Heart right ventricle (tissue), 16 donors: ENCODE measurements at places on chromosomes 7 and 10. TPM values are rescaled to one million over a fixed set of nuclear protein-coding genes. Genes with fewer than 3 reads are reported as not detected.
A peak's percentile ranks its signal among the peaks of the same experiment; 100 is the strongest.

GRCh38 chr10:13525663-13526062 is 3.2 kb downstream of the BEND7 start:
- DNase-seq, result no peak

DNA sequence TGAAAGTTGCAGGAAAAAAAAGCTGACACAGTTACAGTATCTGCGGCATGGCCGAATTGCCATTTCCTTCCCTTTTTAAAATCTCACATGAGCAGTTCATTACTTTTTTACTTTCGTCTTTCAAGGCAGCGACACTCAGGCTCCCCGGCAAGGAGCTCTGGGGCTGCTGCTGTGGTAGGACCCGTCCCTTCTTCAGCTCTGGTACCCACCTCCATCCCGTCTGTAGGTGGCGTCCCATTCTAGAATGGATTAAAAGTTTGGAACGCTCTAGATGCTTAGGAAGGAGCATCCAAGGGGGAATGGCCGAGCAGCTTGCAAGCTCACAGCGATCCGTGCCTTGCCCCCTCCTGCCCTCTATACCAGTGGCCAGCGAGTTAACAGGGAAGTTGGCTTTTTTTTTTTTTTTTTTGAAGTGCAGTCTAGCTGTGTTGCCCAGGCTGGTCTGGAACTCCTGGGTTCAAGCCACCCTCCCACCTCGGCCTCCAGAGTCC is 22.8 kb upstream of the TTYH3 start:
- DNase-seq, result no peak

DNA sequence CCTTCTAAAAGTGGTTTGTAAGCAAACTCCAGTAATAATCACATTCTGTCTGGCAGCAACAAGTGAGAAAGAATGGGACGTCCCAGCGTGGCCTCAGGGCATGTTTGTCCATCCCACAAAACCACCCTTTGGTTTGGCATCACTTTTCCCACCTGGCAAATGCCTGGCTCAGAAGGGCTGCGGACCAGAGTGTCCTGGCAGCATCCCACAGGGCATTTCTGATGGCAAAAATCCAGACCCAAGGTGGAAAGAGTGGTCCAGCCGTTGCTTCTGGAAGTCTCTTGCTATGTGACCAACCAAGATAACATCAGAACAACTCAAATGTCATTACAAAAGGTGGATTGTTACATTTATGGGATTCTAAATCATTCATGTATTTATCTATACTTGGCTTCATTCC is 174.4 kb downstream of the CREB5 start:
- DNase-seq, result no peak

GRCh38 chr10:95264227-95265051 is 26.4 kb downstream of the PDLIM1 start:
- no peak for DNase-seq

GRCh38 chr7:77799078-77799964 is 748 bp downstream of the PHTF2 start:
- DNase-seq, result peak; percentile 42

- DNase-seq, result no peak
Measured at GRCh38 chr10:131277969-131278368, 33.6 kb downstream of the TCERG1L start.

GRCh38 chr7:25186436-25186835 is 41.9 kb downstream of the NPVF start:
- no peak for DNase-seq

Gene AKR1C4
- polyA plus RNA-seq, result not detected

DNA sequence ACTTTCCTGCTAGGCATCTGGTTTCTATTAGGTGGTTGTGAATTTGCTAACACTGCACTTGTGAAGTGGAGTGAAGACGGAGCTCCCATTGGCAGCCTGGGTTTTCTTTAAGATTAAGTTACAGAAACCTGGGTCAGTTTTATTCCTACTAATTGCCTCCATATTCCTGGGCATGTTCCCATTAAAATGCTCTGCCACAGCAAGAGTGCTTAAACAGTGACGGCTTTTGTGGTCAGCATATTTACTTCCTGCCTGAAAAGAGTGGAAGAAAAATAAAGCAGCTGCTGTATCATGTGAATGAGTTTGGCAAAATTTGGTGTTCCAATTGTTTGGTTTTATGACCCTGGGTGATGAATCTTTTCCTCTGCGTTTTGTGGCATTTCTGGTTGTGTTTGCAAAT is 96.9 kb upstream of the PLXDC2 start:
- no peak for DNase-seq

DNA sequence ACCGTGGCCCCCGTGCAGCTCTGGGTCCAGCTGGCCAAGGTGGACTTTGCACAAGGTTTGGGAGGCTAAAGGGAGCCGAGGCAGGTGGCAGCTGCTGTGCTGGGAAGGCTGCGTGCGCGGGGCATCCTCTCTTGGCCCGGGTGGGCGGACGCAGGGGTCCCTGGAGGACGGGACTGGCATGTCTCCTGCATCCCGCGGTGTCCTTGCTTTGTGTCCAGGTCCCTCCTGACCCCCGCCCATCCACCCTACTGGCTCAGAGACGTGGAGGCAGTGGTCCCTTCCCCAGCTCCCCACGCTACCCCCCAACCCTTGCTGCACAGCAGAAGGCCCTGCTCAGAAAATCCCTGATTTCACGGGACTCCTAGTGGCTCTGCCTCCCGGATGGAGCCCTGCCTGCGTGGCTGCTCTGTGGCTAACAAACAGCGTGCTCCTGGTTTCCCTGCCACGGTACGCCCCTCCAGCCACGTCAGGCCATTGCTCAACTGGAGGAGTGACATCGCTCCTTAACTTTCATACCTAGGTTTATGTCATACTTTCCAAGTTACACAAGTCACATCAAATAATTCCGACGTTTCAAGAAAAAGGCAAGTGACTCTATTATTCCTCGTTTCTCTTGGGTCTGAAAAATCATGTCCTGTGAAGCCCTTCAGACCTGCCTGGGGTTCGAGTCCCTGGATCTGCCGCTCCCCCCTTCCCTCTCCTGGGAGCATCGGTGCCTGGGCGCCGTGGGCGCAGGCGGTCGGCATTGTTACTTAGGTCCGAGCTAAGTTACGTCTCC is 421.9 kb downstream of the DNAJB6 start:
- DNase-seq, result no peak

- DNase-seq, result no peak
Measured at GRCh38 chr7:17706734-17707133, 233.6 kb downstream of the SNX13 start.

GRCh38 chr10:91632671-91633550 is at the start of gene PPP1R3C:
Gene PPP1R3C, minus strand, starts transcription at chr10:91633071. Its CDS starts 102 bp downstream, at chr10:91632969.
- peak; percentile 90 for DNase-seq

Gene MMRN2
- 31.7 TPM for polyA plus RNA-seq

- peak; percentile 50 for DNase-seq
Measured at GRCh38 chr7:128084896-128085608, 53.8 kb upstream of the LRRC4 start.

- DNase-seq, result no peak
Measured at GRCh38 chr7:106278695-106279094, 6.1 kb downstream of the NAMPT start.

DNA sequence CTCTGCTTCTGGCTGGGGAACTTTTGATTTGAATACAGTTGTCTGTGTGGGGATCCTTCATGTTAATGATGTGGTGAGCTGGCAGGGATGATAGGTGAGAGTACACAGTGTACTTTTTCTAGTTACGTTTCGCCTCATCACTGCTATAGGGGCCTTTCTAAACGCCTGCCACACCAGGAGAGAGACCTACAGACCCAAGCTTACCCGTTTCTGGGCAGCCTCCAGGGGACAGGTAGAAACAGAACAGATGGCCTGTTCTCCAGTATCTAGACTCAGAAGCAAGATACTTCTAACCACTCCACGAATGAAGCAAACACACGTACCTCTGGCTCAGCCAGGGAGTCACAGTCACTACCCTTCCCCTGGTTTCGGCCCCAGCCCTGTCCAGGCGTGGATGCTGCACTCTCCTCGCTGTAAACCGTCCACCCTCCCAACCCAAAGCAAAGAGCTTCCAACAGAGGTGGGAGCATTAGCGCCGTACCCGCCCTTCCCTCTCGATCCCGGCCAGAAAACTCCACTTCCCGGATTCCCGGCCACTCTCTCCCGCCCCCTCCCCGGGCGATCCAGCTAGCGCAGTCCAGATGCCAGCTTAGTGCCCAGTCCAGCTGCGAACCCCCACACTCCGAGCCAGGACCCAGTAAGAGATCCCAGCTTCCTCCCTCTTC is 1.2 kb downstream of the CCDC6 start:
- peak; percentile 27 for DNase-seq

GRCh38 chr7:11251436-11251835 is 277.8 kb downstream of the PHF14 start:
- DNase-seq, result no peak

GRCh38 chr10:12098966-12099365 is 30.2 kb downstream of the DHTKD1 start:
- no peak for DNase-seq

Gene CABCOCO1
- 0.15 TPM for polyA plus RNA-seq

GRCh38 chr10:49052069-49052468 is 63.3 kb downstream of the VSTM4 start:
- no peak for DNase-seq

Gene OR6B1
- polyA plus RNA-seq, result not detected

GRCh38 chr7:19392246-19392645 is 247.0 kb upstream of the FERD3L start:
- no peak for DNase-seq

GRCh38 chr7:115094163-115094562 is 172.3 kb downstream of the MDFIC start:
- no peak for DNase-seq

DNA sequence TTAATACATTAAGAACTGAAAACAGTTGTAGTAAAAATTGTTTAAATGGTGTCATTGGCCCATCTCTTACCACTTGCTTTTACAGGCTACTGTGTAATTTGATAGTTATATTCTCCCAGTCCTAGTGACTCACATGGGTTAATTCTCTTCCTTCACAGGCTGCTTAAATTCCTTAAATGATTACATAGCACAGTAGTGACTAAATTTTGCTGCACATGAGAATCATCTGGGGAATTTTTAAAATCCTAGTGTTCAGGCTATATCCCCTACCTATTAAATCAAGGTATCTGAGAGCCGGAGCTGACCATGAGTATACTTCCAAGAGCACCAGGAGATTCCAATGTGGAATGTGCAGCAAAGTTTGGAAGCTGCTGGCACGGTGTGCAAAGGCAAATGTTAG is 45.3 kb upstream of the ZNF800 start:
- no peak for DNase-seq

DNA sequence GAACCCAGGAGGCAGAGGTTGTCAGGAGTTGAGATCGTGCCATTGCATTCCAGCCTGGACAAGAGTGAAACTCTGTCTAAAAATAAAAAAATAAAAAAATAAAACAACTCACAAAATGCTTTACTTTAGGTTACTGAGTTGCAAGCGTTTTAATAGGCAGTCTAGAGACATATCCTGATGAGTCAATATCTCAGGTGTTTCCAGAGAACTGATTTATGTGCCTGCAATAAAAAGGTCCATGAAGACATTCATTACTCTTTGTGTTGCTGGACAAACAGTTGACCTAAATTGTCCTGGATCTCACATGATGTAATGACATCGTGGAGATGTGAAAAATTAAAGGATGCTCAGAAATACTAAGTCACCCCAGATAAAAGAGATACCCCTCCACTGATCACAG is 31.5 kb downstream of the CDNF start:
- DNase-seq, result no peak

DNA sequence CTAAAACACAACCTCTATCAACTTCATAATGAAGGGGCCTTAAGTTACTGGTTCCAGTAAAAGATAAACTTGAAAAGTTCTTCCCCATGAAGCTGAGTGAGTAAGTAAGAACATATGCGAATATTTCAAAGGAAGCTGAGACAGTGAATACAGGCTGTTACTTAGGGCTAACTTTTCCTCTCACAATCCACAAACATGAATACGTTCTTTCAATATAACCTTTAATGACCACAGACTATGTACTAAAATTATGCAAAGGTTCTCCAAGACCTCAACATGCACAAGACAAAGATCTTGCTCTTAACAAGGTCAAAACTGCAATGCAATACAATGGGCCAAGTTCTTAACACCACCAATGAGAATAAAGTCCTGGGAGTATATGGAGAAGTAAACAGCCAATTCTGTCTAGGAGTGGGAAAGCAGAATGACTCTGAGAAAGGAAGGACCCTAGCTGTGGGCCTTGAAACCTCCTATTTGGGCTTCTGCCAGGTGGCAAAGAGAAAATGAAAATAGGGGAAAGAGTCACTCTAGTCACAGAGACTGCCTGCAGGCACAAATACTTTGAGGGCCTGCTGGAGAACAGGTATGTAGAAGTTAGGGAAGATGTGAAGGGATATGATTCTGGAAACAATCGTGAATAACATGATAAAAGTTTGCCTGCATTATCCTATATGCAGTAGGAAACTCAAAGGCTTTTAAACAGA is 43.7 kb downstream of the OSBPL3 start:
- DNase-seq, result no peak

Gene NKX6-2
- polyA plus RNA-seq, result 0.17 TPM

DNA sequence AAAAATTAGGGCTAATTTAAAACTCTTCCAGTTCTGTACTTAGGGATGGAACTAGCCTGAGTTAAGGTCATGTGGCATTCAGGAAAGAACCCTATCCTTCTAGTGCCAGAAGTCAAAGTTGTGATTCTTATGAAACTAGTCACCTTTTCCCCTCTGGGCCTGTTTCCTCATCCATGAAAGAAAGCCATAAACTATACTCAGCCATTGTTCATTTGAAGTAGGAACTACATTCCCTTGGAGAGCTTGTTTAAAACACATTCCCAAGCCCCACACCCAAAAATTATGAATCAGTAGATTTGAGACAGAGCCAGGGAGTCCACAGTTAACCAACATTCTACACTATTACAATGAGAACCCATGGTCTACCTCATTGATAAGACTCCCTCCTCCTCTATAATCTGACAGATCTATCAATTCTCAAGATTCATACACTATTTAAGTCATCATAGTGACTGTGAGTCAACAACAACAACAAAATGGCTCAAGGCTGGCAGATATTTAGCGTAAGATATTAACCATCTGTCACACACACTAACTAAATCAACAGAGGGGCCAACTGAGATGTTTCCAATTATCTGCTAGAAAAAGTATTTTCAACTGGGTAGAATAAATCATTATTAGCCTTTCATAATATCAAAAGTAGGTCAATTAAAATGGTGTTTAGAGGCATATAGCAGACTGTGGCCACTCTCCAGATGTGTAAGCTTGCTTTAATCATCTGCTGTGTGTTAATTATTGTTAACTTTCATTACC is 102.3 kb downstream of the SLC25A13 start:
- no peak for DNase-seq

GRCh38 chr7:290554-291372 is 793 bp downstream of the FOXL3 start:
- DNase-seq, result no peak

Gene DNAH11
- polyA plus RNA-seq, result 0.37 TPM

GRCh38 chr7:141306081-141306480 is 232.2 kb downstream of the TMEM178B start:
- no peak for DNase-seq

GRCh38 chr10:113386005-113386404 is 166.8 kb upstream of the HABP2 start:
- DNase-seq, result no peak
